ENCODE measurements at places on chromosomes 6 and 20.

GRCh38 chr6:127515234-127515793 lies 3.8 kb downstream of the MTCL3 start:
- DNase-seq: no peak

GRCh38 chr20:11403711-11404110 lies 514.0 kb upstream of the BTBD3 start:
- DNase-seq: no peak

GRCh38 chr6:144350528-144350880 lies 65.4 kb downstream of the UTRN start:
- no peak for DNase-seq

DNA sequence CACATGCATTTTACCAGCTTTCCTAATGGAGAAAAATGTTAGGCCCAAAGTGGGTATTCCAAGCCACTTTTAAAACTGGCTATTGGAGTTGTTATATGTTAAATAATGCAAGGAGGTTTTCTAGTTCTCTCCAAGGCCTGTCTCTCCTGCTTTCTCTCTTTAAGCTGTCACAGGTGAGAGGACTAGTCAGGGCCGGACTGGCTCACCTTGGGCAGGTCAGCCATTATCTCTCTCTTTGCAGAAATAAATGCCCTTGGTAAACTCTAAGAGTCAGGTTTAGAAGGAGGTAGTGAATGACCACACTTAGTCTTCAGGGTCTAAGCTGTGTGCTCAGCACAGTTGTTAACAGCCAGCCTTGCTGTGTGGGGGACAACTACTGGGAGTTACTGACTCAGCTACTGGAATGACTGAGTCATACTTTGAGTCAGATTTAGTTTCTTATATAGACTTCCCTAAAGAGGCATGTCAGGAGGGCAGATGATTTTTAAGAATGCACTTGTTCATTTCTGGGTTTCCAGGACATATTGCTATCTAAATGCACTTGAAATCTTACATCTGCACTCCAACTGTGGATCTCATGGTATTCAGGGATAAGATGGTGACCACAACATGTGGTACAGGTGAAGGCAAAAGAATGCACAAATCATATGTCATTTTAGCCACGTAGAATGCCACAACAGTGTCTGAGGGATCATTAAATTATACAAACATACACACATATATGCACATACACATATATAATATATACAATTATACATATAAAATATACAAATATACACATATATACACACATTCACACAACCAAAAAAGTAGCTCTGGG lies 719.4 kb downstream of the EPM2A start:
- DNase-seq: peak; percentile 93

GRCh38 chr6:89321131-89321970 lies 6.3 kb upstream of the GABRR2 start:
- DNase-seq: peak; percentile 92

- peak; percentile 42 for DNase-seq
Measured at GRCh38 chr6:11096109-11096508, 2.5 kb downstream of the SMIM13 start.

DNA sequence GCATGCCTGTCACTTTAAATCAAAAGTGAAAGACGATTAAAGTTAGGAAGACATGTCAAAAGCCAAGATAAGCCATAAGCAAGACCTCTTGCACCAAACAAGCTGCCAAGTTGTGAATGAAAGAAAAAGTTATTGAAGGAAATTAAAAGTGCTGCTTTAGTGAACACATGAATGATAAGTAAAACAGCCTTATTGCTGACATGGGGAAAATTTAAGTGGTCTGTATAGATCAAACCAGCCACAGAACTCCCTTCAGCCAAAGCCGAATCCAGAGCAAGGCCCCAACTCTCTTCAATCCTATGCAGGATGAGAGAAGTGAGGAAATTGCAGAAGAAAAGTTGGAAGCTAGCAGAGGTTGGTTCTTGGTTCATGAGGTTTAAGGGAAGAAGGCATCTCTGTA lies 9.3 kb upstream of the RIPK1 start:
- no peak for DNase-seq

- DNase-seq: peak; percentile 61
Measured at GRCh38 chr6:125746731-125747588, 2.5 kb upstream of the HEY2 start.

DNA sequence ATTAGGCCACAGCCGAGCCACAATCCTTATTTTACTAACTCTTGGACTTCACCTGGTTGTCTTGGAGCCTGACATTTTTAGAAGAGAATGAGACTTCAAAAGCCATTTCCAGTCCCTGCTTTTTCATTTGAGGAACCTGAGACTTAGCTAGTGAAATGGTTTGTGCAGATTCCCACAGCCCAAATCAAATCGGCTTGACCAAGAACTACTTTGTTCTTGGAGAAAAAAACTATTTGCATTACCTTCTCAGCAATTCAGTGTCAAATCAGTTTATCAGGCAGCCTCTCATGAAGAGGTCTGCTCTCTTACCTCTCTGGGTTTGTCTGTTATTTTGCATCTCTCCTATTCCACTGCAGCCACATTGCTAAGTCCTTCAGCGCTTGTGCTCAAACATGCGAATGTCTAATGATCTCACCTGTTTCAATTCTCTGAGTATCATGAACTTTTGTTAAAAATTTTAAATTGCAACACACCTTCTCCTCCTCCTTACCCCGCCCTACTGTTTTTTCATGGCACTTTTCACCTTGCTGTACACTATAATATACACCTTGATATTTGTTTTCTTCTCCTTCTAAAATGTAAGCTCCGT lies 573 bp upstream of the IFNGR1 start:
- DNase-seq: no peak

- no peak for DNase-seq
Measured at GRCh38 chr20:18721551-18722115, 92.0 kb upstream of the SCP2D1 start.

DNA sequence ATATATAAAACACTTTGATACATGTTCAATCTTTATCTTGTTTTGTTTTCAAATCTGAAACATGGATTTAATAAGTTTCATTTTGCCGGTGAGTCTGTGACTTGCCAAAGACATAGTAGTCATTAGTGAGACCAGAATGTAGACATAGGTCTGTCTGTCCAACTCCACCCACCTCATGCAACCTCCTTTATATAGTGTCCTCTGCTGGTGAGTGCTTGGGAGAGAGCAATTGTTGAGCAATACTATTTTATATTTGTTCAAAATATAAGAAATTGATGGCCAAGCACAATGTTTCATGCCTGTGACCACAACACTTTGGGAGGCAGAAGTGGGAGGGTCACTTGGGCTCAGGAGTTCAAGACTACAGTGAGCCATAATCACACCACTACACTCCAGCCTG lies 10.8 kb upstream of the LY86 start:
- DNase-seq: peak; percentile 35

GRCh38 chr20:35199740-35200139 lies 26.8 kb upstream of the MMP24 start:
- no peak for DNase-seq

- DNase-seq: no peak
Measured at GRCh38 chr20:25198663-25199383, 3.3 kb downstream of the ENTPD6 start.

- DNase-seq: peak; percentile 34
Measured at GRCh38 chr6:108727966-108728730, 120.1 kb upstream of the ARMC2 start.

GRCh38 chr6:85449818-85450759 lies at the start of gene NT5E:
TSS of gene NT5E (plus strand) at chr6:85450083. CDS start at chr6:85450140, 57 bp downstream.
- DNase-seq: peak; percentile 29

DNA sequence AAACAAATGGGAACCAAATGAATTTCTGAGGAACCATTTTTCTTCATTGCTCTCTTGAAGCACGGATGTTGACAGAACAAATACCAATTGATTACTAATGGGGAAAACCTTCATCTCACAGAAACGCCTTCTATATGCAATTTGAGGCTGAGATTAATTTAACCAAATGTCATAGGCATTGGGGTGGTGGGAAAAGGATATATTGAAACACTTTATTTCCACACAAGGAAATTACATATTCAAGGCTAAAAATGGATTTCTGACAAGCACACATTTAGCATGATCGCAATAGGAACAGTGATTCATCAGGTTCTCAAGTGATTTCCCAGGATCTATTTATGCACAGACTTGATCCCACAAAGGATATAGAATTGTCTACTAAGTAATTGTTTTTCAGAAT lies 88.9 kb downstream of the COL12A1 start:
- DNase-seq: no peak

DNA sequence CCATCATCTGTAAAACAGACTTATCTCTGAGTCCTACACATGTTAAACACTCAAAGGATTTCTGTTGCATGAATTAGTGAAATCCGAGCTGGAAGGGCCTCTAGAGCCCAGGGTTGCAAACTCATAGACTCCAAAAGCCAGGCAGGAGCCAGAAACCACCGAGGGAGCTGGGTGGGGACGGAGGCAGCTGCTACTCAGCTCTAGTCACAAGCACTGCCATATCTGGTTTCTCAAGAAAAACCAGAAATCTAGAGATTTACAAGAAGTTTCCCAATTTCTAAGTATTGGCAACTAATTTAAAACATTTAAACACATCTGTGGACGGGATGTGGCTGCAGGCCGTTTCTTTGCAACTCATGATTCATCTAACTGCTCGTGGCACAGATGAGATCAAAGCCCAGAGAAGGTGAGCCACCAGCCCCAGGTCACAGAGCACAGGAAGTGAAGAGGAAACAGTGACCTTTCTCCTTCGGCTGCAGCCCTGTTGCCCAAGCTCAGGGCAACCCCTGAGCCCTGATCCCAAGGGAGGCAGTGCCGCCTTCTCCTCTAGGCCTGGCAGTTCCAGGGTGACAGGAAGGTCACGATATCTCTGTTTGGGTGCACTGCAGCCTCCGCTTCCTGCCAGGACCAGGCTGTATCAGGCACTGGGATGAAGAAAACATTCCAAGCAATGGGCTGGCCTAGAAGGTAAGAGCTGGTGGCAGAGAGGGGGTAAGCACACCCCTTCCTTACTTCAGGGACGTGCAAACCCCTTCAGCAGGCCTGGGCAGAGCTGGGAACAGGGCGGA lies 26.4 kb upstream of the PTGIS start:
- peak; percentile 99 for DNase-seq

DNA sequence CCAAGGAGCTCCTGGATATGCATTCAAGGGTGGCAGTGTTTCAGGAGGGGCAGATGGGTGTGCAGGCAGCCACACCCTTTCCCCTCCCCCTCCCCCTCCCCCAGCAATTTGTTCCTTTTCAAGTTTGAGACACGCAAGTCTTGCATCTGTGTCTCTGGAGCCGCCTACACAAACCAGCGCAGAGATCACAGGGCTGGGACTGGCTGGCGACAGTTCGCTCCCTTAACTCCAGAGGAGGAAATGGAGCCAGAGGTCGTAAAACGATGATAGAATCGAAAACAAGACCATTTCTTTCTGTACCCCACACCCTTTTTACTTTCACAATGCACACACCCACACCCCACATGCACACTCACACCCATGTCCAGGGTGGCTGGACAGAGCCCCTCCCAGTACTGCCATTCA lies 163.1 kb downstream of the LY86 start:
- DNase-seq: peak; percentile 67

GRCh38 chr20:5401277-5401875 lies 84.6 kb upstream of the PROKR2 start:
- DNase-seq: no peak

DNA sequence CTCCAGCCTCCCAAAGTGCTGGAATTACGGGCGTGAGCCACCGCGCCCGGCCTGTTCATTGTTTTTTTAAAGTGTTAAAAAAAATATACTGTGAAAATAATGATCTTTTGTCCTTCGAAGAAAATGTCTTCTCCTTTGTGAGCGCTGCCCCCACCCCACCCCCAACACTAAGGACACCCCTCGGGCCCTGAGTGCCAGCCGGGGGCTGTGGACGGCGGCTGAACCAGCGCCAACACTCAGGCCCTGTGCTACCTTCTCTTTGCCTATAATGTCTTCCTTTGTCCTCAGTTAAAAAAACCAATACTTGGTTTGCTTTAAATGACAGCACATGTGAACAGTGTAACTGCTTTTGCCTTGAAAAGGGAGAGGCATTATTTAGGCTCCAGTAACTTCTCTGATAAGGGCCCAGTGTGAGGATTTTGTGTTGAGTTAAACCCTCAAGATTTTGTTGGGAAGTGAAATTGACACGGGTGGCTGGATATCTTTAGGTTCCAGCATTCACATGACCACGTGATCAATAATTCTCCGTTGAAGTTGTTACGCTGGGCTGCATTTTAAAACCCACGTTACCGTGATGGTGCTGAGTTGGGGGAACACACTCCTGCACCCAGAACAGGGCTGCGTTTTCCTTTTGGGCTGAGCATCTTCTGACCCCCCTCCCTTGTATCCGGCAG lies 9.5 kb upstream of the ADRM1 start:
- DNase-seq: no peak

DNA sequence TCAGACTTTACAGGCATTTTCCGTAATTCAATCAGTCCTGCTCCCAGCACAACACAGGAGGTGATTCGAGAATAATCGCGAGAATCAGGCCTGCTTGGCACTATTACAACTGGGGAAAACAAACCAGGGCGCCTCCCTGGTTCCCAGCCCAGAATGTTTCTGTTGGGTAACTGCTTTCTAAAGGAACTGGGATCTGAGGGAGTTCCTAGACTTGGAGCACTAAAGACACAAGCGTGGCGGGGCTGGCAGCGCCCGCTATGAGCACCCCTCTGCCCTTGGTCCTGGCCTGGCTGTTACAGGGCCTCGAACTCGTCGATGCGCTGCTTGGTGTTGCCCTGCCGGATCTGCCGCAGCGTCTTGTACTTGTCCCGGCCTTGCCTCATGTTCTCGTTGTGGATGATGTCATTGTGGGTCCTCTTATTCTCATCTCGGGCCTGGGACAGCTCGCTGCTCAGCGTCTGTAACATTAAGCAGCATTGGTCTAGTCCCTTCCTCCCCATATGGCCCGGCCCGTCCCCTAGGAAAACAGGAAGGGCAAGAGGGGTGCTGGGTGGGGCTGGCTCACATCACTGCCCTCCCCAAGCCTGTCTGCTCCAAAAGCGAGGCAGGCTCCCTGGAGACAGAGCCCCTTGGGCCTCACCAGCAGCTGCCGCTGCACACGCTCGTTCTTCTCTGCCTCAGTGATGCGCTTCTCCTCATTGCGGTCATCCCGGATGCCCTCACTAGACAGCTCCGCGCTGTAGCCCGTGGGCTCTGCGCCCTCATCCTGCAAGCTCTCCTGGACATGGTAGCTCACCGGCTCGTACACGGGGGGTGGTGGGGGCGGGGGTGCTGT lies 52.3 kb downstream of the EZR start:
- DNase-seq: no peak

- DNase-seq: no peak
Measured at GRCh38 chr6:21808551-21809242, 215.1 kb downstream of the SOX4 start.

Data from MV-4-11 (cell line).